NCI-H1417 treated with DMSO at 0.1 percent for 48 hours (cell line): ENCODE measurements at places on chromosomes 3 and 15.

DNA sequence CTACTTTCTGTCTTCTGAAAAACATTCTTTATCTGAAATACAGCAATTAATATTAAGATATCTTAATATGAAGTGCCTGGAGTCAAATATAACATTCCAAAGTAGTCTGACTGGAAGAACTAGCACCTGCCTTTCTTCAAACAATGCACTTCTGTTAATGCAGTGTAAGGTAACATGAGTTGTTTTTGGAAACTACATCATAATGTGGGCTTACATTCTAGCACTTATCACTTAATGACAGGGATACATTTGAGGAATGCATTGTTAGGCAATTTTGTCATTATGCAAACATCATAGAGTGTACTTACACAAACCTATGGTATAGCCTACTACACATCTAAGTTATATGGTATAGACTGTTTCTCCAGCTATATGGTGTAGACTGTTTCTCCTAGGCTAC, 49.2 kb downstream of the SLC15A2 start:
- DNase-seq: no peak

GRCh38 chr3:195839260-195840010, 27.7 kb upstream of the MUC4 start:
- DNase-seq: peak; percentile 13

GRCh38 chr3:66931291-66931690, 66.8 kb upstream of the KBTBD8 start:
- DNase-seq: no peak

GRCh38 chr3:56753206-56753820, 48.4 kb downstream of the ARHGEF3 start:
- DNase-seq: no peak
